ENCODE measurements at places on chromosomes 5 and 9.
A peak's percentile ranks its signal among the peaks of the same experiment; 100 is the strongest.

GRCh38 chr9:26191711-26192110 lies 513.5 kb upstream of the TUSC1 start:
- no peak for DNase-seq

DNA sequence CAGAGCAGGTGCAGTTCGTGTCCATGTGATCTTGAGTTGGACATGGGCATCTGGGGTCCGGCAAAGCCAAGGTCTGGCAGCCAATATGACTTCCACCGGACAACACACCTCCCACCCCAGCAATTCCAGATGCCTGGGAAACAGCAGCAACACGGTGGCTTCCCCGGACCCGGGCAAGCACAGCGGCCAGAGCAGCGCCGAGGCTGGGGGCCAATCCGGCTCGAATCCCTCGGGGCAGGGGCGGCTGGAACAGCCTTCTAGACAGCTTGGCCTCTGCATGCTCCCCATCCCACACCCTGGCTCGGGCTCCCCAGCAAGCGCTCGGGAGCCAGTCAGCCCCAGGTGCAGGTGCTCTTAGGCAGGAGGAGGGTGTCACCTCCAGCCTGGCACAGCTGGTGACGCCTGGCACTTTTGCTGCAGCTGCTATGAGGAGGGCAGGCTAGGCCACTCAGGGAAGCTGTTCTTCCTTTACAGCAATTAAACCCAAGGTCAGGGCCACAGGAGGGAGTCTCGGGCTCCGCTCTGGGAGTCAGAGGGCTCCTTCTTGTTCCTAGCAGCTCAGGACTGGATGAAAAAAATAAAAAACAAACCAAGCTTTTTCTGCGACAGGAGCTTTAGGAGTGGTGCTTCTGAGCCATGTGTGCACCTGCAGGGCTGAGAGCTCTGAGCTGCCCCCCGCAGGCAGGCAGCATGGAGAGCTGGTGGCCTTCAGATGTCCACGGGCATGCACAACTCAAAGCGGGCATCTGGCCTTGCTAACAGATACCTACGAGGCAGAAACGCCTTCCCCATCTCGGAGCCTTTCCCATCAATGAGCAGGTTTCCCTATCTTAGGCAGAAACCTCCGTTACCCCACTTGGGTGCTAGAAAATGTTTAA lies 28.2 kb downstream of the DBH start:
- DNase-seq, result no peak

DNA sequence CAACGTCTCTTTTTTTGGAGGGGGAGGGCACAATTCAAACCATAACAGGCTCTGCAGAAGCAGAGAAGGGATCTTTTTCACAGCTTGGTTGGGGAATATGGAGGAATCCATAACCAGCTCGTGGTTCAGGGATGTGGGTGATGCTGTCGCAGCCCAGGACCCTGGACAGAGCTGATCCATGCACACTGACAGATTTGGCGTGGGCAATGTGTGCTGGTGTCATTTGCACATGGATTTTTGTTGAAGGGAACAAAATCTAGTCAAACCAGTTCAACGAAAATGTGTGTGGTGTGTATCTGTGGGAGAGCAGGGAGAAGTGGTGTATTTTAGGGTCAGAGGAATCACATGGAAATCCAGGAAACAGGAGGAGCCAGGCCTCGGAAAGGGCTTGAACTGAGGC lies 4.2 kb downstream of the DOCK2 start:
- no peak for DNase-seq

DNA sequence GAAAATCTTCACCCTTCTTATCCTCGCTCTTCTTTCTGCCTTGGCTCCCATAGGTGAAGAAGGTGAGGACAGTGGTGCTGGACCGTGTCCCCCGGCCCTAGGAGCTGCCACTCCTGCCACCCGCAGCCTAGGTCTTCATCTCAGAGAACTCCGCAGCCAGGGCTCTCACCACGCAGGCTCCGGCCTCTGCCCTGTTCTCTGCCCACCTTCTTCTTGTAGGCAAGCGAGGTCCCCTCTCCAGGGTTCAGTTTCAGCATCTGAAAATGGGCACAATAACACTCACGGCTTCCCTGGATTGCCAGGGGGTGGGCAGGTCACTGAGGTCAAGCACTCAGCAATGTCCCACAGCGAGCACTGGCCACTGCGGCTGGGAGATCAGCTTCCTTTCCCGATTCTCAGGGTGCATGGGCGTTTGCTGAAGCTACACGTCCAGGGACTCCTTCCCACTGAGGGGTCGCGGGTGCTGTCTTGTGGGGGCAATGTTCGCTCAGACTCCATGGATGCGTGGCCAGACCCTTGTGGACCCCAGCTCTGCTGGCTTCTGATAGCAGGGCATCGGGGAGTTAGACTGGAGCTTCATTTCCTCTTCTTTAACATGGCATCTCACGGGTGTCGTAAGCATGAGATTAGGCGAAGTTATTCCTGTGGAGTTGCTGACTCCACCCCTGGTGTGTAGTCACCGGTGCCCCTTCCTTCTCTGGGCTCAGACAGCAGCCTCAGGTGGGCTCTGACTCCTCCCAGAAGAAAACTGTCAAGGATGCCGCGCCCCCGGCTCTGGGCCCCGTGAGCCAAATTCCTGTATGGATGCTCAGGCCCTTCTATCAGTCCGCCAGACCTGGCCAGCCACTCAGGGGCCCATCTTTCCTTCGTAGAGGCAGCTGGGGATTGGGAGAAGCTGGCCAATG lies 145.1 kb upstream of the IRX2 start:
- no peak for DNase-seq

DNA sequence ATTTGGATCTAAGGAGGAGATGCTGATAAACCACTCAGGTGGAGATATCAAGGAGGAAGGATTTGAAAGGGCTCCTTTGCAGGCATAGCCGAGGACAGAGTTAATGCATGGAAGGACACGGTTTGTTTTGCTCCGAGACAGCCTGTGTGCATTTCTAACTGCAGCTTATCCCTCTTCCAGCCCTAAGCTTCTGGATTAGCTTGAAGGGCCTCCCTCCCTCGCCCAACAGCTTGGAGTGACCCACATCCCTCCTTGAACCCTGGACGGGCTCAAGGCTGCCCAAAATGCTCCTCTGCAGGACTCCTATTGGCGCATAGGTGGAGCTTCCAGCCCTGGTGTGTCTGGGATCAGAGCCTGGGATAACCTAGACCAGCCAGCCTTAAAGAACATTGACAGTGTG lies 66.7 kb downstream of the PPARGC1B start:
- no peak for DNase-seq

DNA sequence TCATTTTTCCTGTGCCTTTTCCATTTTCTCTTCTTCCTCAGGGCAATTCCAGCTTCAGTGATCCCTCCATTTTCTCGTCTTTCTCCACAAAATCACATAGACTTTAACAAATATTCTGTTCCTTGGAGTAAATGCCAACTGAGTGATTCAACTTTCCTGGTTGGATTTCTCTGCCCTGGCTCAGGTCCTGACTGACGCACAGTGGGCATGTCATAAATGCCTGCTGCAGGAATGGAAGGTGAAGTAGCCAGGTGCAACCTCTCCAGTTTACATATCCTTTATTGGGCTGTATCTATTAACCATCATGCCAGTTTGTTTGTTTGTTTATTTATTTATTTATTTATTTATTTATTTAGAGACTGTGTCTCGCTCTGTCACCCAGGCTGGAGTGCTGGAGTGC lies 95.1 kb downstream of the MEF2C start:
- peak; percentile 78 for DNase-seq

DNA sequence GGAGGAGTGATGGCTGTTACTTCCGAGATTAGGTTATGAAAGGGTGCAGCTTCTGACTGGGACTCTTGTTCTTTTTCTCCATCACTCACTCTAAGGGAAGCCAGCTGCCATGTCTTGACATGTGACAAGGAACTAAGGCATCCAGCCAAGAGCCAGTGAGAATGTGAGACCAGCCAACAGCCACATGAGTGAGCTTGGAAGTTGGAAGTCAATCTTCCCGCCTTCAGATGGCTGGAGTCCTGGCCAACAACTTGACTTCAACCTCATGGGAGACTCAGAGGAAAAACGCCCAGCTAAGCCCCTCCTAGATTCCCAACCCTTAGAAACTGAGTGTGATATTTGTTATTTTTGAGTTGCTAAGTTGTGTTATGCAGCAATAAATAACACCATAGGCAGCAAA lies 201.1 kb downstream of the SNX18 start:
- DNase-seq, result no peak

- DNase-seq, result no peak
Observed at GRCh38 chr9:35089434-35089833, 7.0 kb downstream of the PIGO start.
